ENCODE measurements at places on chromosomes 16 and 17.

GRCh38 chr16:81510016-81510415 lies 65.4 kb downstream of the CMIP start:
- DNase-seq = no peak

- no peak for DNase-seq
These were observed 122.6 kb upstream of the RPL38 start for GRCh38 chr17:74080656-74081582.

- no peak for DNase-seq
These were observed 42.5 kb downstream of the CREBBP start for GRCh38 chr16:3837851-3838586.

GRCh38 chr17:77285594-77286390 lies 145.0 kb downstream of the SEC14L1 start:
- DNase-seq = no peak

GRCh38 chr16:892006-892405 lies 78.8 kb downstream of the LMF1 start:
- no peak for DNase-seq

DNA sequence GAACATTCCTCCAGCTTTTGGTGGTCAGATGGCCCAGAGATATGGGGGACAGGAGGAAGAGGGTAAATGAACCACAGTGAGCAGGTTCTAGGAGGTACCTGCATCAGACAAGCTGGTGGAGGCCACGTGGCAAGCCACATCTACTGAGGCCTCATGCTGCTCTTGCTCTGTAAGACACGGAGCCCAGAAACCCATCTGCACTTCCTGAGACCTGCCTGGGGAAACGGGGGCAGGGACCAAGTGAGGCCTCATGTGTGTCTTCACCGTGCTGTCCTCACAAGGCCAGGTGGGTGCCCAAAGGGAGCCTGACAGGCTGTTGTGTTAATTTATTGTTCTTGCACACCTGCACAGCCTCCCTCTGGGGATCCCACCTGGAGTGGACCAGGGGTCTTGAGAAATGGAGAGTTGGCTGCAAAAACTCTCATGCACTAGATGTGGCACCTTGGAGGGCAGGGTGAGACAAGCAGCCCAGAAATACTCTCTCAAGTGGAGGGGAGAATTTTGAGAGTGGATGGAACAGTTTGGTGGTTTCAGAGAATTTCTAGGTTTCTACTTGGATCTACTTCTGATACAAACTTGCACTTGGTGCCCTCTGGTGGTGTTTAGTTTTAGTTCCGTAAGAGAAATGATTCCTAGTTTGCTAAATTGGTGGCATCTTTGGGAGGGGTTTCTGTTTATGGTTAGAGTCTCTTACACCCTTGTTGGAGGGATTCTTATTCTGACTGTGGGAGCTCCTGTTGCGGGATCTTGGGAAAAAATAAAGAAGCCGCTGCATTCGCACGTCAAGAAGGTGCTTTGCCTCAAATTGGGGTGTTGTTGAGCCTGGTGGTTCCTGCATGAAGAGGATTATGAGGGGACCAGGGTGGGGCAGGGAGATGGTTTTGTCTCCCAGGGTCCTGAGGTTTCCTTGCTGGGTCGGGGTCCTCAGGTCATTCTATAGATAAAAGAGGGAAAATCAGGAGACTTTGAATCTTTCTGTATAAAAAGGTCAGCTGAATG lies 47.5 kb downstream of the SLC6A2 start:
- DNase-seq = peak; percentile 42

DNA sequence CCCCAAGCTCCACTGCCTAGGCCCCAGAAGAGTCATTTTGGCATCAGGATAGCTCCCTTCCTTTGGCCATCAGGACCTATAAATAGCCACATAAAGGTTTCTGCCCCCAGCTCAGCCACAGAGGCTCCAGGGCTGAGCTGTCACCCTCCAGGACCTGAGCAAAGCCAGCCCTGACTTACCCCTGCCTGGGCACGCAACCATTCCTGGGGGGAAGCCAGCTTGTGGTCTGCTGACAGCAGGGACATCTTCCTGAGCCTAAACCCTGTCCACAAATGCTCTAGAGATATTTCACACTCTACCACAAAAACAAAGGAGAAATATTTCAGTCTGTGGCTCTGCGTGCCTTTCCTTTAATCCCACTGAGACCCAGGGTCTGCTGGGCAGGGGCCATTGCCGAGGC lies 123.7 kb upstream of the CCL2 start:
- DNase-seq = no peak

GRCh38 chr16:54098247-54098646 lies 188.3 kb downstream of the IRX3 start:
- DNase-seq = no peak

- no peak for DNase-seq
These were observed 2.1 kb downstream of the NMT1 start for GRCh38 chr17:45063198-45063597.

GRCh38 chr17:13871261-13871660 lies 198.0 kb upstream of the COX10 start:
- no peak for DNase-seq

GRCh38 chr16:55372792-55373488 lies 48.9 kb downstream of the IRX6 start:
- DNase-seq = no peak

DNA sequence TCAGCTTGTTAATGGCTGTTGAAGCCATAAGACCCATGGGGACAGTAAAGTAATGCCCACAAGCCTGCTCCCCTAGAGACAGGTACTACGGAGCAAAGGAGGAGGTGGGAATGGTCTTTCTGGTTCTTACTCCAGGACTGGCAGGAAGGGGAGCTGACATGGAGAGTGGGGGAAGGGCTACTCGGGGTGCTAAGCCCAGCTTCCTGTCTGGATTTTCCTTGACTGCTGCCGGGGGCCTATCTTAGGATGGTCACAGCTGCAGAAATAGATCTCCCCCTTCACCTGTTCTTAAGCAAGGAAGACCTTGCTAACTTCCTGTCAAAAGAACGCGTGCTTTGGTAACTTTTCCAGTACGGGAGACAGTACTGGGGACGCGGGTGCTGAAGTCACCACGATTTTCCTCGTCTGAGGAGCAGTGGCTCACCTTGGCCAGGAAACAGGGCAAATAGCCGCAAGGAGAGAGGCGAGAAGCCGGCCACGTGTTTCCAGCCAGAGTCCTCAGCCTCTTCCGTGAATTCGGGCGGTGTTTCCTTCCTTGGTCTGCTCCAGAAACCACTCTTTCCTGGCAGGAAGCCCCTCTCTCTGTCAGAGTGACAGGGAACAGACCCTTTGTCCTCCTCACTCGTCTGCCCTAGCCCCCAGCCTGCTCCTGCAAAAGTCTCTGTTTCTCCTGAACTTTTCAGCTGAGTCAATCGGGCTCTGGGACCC lies 656 bp upstream of the PRR29 start:
- DNase-seq = no peak

- DNase-seq = no peak
These were observed 15.0 kb downstream of the B9D1 start for GRCh38 chr17:19347323-19348080.

- DNase-seq = no peak
These were observed 110.3 kb downstream of the CYB561 start for GRCh38 chr17:63335831-63336230.

GRCh38 chr17:18161207-18162145 lies 22.2 kb upstream of the ALKBH5 start:
- no peak for DNase-seq

DNA sequence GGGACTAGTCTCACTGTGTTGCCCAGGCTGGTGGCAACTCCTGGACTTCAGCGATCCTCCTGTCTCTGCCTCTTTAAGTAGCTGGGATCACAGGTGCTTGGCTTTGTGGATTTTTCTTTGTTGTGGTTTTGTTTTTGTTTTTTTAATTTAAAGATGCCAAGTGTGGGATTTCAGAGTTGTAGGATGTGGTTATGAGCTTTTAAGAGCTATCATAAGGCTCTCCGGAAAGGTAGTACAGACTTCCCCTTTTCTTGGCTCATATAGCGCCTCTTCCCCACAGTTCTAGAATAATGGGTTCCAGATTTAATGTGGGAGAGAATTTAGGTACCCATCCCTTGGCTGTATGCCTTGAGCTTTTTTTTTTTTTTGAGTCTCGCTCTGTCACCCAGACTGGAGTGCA lies 17.1 kb downstream of the AKAP1 start:
- no peak for DNase-seq

DNA sequence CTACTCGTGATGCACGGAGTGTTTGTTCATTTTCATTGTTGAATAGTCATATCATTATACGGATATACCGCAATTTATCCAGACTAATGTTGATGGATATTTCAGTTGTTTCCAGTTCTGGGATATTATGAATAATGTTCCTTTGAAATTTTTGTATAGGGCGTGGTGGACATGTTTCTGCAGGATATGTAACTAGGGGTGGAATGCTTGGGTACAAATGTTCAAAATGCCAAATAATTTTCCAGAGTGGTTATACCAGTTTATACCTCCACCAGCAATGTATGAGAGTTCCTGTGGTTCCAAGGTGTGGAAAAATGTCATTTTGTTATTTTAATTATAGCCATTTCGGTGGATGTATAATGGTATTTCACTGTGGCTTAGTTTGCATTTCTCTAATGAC lies 53.6 kb downstream of the NUP88 start:
- no peak for DNase-seq

DNA sequence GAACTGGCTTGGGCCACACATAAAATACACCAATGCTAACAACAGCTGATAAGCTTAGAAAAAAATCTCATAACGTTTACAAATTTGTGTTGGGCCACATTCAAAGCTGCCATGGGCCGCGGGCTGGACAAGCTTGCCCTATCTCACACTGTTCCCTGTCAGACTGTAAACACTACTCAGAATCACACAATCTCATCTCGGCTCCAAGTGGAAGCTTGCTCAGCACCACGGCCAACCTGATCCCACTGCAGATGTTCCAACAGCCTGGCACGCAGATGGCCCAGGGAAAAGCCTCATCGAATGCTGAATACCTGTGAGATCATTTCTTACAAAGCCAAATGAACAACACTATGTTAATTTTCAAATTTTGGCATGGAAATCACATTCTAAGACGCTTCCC lies 125.8 kb downstream of the ANKRD11 start:
- no peak for DNase-seq

DNA sequence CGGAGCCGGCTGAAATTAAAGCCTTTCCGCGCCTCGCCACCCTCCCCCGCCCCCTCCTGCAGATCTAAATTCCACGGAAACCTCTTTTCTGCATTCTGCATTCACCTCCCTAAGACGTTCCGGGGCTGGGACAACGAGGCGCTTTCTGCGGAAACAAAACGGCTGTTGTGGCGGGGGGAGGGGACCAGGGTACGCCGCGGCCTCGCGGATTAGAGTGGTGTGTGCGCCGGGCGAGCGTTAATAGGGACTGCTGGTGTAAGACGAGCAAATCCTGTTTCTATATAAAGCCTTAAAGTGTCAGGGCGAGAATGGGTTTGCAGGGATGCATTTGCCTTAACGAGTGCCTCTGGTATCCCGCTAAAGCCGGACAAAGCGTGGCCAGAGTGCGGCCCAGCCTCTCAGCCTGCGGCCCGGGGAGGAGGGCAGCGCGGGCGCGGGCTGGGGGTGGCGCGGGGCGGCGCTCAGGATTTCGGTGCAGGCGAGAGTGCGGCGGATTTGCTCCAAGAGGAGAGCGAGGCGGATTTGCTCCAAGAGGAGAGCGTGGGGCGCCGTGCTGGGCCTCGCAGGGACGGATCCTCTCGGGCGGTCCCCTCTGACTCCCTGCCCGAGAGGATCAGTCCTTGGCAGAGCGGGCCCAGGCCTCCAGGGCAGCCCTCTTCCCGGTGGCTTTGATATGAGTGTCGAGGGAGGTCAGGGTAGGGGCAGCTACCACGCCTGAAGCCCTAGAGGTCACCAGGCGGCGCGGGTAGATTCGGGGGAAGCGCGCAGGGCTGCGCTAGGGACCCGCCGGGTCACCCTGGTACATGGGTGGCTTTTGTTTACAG lies 5.1 kb downstream of the BAHCC1 start:
- no peak for DNase-seq

DNA sequence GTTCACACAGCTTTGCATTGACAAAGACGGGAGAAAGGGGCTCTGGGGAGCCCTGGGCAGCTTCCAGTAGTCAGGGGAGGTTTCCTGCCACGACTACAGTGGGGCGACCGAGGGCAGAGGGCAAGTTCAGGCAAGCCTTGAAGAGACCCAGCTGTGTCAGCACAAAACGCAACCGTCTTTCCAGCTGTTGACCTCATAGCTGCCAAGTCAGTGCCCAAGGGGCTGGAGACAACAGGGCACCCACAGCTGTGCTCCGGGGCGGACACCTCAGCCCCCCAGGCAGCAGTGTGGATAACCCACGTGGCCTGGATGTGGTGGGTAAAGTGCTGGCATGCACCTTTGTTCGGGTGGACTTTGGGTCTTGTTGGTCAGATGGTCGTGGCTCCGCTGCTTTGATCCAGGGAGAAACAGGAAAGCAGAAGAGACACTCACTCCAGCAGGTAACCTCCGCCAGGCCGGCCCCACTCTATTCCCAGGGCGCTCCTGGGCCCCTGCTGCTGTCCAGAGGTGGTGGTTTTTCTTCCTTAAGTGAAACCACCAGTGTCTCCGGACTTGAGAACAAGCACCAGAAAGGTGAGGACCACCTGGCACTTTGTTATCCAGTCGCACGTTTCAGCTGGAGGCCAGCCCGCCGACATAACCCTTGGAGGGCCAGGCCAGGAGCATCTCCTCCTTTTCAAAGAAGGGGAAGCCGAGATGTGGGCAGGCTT lies 17.6 kb upstream of the CBX2 start:
- DNase-seq = no peak

- peak; percentile 56 for DNase-seq
These were observed 28.8 kb downstream of the MPP2 start for GRCh38 chr17:43878260-43879175.

DNA sequence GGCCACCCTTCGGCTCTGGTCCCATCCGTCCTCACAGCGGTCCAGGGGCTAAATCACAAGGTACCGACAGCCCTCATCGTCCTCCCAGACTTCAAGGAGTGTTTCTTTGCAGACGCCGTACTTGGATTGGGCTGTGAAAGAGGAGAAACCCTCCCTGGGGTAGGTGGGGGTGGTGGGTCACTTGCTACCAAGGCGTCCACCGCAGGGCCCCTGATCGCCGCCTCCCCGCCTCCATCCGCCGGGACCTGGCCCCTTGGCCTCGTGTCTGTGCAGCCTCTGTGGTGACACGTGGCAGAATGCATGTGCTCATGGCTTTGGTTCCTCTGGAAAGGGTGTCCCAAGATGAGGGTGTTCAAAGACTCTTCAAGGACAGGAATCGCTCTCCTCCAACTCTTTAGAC lies 151.4 kb downstream of the BANP start:
- DNase-seq = no peak

DNA sequence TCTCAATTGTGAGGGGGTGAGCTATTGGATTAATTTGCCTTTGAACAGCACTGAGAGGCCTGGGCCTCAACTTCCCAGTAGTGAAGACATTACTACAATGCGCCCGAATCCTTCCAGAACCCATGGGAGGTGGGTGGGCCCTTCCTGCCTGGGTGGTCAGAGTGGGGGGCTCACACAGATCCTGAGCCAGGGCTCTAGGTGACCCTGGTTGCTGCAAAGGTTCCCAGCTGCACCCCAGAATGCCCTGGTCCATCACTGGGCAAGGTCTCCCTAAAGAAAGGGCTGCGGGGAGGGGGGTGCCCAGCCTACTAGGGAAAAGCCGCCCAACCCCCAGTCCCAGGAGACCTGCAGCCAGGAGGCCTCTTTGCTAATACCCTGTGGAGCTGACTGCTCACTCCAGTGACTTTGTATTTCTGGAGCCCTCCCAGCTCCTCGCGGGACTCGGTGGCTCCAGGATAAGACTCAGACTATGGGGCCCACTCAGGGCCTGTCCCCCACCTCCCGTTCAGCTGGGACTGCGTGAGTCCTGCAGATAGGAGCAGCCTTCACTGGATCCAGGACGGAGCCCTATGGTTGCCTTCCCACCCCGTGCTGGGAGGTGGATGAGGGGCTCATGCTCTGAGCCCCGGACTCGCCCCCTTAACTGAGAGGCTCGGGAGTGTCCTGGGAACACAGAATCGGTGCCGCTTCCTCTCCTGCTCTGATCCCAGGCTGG lies 40.2 kb downstream of the SLC7A5 start:
- no peak for DNase-seq

- DNase-seq = no peak
These were observed 87.1 kb upstream of the HS3ST2 start for GRCh38 chr16:22726868-22727267.
